Prostate gland (tissue), 2 donors: ENCODE measurements at places on chromosomes 5 and 9.

DNA sequence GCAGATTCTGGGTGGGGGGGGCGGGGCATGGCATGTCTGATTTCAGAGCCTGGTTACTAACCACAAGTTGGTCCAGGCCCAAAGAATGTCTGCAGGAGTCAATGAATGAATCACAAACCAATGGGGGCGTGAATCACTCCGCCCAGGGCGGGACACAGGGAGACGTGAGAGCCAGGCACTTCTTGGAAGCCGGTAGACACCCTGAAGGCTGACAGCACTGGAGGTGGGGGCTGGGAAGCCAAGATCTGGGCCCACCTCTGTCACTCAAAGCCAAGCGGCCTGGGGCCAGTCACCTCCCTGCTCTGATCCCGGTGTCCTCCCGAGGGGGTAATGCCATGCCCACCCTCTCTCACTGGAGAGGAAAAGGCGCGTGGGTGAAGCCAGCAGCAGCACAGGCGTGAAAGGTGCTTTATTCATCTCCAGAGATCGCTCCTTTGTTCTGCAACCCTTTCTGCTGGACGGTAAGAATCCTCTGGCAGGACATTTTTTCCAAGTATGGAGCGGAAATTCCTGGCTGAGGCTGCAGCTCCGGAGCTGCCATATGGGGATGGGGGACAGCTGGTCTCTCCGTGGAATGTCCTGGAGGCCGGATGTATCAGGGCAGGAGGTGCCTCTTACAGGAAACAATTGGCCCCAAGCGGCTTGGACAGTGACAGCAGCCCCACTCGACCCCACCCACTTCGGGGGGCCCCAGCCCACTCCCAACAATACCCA, 85.0 kb downstream of the STK10 start:
- DNase-seq, result no peak

DNA sequence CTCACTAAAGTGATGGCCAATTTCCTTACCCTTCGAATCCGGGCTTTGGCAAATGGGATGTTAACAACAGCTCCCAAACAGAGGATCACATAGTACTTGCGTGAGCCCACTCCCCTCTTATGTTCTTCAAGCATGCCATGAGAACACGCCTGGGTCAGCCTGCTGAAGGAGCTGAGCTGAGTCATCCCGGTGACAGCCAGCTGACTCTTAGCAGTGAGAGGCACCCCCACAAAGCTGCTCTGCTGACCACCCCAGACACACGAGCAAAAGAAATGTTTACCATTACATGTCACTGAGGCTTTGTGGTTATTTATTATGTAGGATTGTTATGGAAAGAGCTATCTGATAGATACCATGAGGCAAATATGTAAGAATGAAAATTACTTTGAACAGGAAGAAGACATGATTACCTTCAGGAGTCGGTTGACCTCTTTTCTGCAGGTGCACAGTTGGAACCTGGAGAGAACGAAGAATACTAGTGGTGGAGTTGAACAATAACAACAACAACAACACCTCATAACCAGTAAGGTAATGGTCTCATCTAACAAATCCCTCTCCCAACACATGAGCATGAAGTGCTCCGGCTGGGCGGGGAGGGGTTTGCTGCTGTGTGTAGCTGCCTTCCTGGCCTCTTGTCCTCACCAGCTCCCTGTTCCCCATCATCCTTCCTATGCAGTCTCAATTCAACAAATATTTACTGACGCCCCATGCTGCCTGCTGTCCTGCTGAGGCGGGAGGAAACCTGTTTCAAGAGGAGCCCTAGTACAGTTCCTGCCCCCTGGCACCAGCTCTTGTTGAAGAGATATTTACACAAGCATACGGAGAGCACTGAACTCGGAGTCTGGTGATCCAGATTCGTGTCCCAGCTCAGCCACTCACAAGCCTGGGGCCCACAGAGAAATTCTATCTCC, 69.4 kb upstream of the LHFPL2 start:
- DNase-seq, result no peak

GRCh38 chr9:71984403-71984802, 73.0 kb downstream of the C9orf85 start:
- DNase-seq, result no peak

- no peak for DNase-seq
These were observed 53.0 kb downstream of the PSD2 start for GRCh38 chr5:139848508-139849100.

GRCh38 chr9:122329597-122329996, 41.2 kb upstream of the PTGS1 start:
- DNase-seq, result no peak

- DNase-seq, result no peak
These were observed 1057.8 kb upstream of the WWC1 start for GRCh38 chr5:167233507-167234220.

- no peak for DNase-seq
These were observed 927.6 kb upstream of the DMAC1 start for GRCh38 chr9:8727191-8727590.

GRCh38 chr5:6717687-6718086, 4.5 kb downstream of the TENT4A start:
- DNase-seq, result no peak
